ENCODE measurements at places on chromosomes 4 and X.

- DNase-seq, result no peak
Measured at GRCh38 chr4:726235-726787, 20.7 kb downstream of the PCGF3 start.

DNA sequence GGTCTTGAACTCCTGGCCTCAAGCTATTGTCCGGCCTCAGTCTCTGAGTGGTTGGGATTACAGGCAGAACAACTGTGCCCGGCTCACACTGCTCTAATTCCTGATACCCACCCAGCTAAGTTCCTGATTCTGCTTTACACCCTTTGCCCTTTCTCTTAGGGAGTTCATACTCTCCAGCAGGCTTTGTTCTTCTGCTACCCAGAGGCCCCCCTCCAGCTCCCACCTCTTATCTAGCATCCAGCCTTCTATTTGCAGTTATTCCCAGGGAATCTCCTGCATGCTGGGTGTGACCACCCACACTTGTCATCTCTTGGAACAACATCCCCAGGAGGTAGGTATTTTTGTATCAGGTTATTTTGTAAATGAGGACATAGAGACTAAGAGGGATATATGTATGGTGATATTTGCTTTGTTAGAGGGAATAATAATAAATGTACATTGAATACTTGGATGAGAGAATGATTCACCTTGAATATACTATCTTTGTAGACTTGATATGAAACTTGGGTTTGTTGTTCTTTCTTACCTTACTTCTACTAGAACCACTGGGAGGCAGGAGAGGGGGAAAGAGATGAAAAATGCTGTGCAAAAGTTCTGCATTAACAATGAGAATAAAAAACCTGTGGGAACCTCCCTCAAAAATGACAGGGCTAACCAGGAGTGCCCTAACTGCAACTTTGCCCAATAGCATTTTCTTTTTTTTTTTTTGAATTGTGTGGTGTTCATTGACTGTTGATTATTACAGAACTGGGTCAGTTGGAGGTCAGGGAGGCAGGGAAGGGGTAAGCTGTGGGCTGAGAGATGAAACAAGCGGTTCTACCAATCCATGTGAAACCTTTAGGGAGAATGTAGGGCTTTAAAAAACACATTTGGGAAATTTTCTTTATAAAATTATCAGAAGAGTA lies 157.4 kb downstream of the SPRY1 start:
- no peak for DNase-seq

- DNase-seq, result no peak
Measured at GRCh38 chr4:5943561-5943960, 50.7 kb upstream of the CRMP1 start.

DNA sequence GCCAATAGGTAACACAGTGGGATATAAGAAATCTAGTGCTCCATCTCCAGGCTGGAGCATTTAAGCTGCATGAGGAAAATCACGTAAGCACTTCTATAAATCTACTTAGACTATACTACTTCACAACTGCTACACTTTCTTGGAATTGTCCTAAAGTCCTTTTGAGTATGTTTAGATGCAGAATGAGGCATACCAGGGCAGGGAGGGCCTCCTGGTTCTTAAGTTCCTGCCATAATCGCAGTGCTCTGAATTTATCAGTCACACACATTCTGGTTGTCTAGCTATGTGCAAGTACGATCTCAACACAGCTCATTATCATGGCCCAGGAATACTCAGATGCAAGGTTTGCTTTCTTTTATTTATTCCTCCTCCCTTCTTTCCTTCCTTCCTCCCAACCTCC lies 130.3 kb downstream of the GUCY2F start:
- no peak for DNase-seq

- DNase-seq, result no peak
Measured at GRCh38 chr4:101028886-101029285, 318.4 kb downstream of the PPP3CA start.

- DNase-seq, result no peak
Measured at GRCh38 chr4:72440386-72440785, 128.6 kb downstream of the ADAMTS3 start.

GRCh38 chr4:121764702-121765367 lies at the start of gene SMIM43:
Gene SMIM43, minus strand, starts transcription at chr4:121765164. Its CDS starts 59 bp downstream, at chr4:121765105.
- no peak for DNase-seq

GRCh38 chr4:151460434-151460833 lies 51.5 kb downstream of the FHIP1A start:
- DNase-seq, result no peak

DNA sequence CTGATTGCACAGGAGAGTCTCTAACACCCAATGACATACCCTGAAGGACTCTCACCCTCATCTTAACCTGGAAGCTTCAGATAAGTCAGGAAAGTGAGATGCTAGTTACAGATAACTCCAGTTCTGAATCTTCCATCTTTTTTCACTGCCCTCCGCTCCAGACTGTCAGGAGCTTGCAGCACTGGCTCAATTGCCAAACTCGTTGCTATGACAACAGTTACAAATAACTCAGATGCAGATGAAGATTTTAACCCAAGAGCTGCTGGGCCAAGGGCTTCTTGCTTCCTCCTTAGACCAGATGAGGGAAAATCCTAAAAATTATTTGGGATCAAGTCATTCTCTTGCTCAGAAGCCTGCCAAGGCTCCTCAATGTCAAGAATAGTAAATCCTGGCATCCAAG lies 109.1 kb upstream of the HUWE1 start:
- DNase-seq, result no peak

- DNase-seq, result no peak
Measured at GRCh38 chrX:16870862-16871815, 977 bp upstream of the RBBP7 start.

Measured in inflammatory macrophage treated with lipopolysaccharide for 1 hour (primary cell).